ENCODE measurements at places on chromosomes 3 and 15.

DNA sequence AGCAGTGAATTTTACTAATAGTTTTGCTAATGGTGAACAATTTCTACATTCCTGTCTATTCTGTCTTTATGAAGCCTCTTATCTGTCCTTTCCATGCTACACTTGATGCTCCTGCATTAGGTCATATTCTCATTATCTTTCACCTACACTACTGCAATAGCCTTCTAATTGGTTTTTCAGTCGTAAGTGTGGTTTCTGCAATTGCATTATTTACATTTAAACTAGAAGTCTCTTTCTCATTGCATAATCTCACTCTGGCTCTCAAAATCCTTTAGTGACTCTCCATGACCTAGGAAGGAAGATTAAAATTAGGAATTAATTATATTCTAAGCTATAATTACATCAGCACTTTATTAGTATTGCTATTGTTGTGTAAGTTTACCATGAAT is 686.5 kb downstream of the IGSF11 start:
- no peak for DNase-seq

DNA sequence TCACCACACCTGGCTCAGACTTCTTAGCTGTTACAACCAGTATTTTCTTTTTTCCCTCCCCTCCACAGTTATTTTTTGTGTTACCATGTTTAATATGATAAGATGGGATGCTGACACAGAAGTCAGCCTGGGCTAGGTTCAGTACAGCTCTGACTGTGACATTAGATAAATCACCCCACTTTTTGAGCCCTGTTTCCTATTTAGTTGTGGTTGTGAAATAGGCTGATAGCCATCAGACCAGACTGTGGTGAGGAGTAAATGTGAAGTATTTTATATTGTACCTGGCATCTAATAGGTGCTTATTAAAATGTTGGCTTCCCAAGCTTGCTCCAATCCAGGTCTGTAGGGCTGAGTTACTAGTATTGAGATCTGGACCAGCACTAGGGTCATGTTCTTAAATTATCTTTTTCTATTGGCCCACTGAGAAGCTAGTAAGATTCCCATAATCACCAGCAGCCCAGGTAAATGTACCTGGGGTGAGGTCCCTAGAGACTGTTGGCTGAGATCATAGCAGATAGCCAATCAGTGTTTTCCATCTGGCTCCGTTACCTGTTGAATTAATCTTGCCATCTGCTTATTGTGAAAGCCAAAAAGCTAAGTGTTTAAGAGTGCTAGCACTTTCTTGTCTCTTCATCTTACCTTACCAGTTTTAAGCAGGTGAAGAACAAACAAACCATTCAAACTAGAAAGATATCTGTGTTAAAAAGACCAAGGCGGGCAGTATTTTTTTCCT is 61.0 kb downstream of the CCK start:
- no peak for DNase-seq

- DNase-seq = no peak
These were observed 85.3 kb downstream of the C3orf38 start for GRCh38 chr3:88235102-88235501.

- DNase-seq = no peak
These were observed 369.5 kb upstream of the THBS1 start for GRCh38 chr15:39211108-39211979.

- DNase-seq = no peak
These were observed 36.8 kb downstream of the NBEAL2 start for GRCh38 chr3:47016086-47016933.

DNA sequence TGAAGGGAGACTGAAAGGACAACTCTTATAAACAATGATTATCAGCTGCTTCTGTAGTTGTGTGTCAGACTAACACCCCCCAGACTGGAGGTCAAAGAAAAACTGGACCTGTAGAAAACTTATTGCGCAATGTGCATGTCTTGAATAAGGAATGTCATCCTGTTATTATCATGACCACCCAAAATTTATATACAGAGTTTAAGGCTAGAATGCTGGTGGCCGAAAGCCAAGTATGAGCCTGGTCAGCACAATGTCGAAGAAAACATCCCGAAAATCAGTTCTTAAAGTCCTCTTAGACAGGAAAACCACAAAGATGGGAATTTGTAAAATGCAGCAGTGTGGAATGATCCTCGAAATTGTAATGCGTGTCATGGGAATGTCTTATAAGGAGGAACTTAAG is 29.3 kb downstream of the RFTN1 start:
- no peak for DNase-seq

GRCh38 chr15:41263891-41264351 is 32.9 kb downstream of the CHP1 start:
- no peak for DNase-seq

DNA sequence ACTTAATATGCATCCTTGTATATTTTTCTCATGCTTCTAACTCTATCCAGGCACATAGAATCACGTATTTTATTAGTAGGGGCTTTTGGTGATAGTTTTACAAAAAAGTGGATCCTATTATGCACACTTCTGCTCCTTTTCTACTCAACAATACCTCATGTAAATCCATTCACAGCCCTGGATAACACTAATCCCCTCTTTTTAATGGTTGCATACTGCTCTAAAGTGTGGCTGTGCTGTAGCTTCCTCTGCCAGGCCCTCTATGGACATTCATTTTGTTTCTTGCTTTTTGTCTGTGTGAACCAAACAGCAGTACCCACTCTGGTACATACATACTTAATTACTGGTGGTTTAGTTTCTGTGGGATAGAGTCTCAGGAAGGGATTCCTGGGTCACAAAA is 51.3 kb upstream of the SCAANT1 start:
- DNase-seq = no peak

DNA sequence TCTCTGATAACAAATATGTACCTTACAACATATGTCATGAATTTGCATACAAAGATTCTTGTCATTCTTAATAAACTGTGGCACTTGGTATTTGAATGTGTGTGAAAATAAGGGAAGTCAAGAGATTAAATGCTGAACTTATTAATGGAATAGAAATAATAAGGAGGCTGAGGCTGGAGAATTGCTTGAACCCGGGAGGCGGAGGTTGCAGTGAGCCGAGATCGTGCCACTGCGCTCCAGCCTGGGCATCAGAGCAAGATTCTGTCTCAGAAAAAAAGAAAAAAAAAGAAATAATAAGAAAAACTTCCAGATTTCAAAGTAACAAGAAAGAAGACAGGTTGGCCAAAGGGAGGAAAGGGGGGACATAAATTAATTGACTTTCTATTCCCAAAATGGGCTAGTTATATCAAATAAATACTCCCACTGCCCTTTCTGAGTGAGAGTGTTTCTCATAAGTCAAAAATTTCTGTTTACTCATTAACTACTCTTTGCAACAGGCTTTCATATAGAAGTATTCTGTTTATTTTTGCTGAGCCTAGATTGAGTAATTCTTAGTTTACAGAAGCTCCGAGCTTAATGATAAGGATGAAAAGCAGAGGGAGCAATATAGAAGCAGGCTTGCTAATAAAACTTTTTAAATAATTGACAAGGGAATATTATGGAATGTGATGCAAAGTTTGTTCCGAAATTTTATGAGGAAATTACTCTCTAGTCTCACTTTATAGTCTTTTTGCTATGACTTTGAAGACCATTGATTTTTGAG is 25.6 kb downstream of the KNG1 start:
- no peak for DNase-seq

GRCh38 chr3:194286375-194287146 is 64.6 kb downstream of the CPN2 start:
- no peak for DNase-seq

DNA sequence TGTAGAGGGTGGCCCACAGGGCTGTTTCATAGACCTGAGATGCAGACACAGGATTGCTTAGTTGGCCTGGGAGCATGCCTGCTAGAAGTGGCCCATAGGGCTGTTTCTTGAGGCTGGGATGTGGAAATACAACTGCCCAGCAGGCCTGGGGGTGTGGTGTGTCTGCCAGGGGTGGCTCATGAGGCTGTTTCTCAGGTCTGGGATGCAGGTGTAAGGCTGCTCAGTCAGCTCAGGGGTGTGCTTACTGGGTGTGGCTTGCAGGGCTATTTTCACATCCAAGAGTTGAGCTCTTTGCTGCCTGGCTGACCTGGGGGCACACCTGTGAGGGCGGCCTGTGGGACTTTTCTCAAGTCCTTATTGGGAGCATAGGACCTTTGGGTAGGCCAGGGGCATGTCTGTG is 131.3 kb downstream of the DOCK3 start:
- DNase-seq = no peak

DNA sequence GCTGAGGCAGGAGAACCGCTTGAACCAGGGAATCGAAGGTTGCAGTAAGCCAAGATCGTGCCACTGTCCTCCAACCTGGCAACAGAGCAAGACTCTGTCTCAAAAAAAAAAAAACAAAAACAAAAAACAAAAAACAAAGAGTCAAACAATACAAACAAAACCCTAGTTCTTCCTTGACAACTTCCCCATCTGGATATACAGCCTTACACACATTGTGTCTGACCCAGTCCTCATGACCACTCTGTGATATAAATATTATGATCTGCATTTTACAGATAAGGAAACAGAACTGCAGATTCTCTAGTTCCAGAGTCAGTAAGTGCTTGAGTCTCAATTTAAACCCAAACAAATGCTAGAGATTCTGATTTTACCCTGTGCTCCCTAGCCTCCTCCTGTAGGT is 4.8 kb upstream of the ESYT3 start:
- DNase-seq = no peak

DNA sequence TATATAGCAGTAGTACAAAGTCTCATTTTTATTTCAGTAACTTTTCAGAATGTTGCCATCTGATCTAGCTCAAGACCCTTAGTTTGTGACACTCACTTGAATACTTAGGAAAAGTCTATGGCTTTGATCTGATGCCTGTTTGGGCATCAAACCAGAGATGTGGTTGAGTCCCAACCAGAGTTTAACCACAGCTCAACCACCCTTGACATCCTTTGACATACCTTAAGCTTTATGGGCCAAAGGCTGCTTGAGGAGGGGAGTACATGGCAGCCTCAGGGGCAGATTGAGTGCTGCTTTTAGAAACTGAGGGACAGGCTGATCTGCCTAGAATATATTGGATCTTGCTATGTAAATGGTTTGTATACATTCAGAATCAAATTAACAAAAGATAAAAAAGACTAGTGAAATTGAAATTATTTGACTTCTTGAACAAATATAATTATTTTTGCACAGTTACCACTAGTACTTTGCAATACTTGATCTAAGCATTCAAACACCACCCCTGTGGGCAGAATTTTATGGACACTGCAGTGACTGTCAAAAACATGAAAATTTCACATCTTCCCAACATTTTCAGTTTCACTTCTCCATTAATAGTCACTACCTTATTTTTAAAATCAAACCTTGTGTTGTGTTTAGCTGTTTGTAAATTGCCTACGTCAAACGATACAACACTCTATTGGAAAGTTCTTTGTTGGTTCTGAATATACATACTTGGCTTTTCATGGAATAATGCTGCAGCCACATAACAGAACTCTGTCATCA is 199.8 kb downstream of the UBE2E2 start:
- DNase-seq = no peak

DNA sequence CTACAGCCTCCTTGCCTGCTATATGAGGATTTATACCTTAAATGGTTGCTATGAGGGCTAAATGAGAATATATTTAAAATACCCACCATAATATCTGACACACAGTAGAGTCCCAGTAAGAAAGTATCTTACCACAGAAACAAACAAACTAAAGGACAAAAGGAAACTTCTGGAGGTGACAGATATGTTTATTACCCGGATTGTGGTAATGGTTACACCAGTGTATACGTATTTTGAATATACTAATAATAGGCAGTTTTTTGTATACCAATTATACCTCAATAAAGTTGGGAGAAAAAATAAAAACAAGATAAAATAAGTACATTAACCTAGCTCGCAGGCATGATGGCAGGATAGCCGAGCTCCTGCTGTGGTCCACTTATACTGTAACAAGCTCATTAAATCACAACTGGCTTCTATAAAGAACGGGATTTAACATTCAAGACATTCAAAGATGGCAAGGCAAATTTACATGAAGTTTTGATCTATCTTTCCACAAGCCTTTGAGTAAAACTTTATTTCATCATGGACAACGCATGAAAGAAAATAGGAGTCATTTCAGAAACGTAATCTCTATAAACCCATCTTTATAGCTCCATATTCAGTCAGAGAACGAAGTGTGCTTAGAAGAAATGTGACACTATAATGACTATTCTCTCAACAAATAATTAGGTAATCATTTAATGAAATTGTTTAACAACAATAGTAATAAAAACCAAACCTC is 1.5 kb downstream of the RPN1 start:
- no peak for DNase-seq

DNA sequence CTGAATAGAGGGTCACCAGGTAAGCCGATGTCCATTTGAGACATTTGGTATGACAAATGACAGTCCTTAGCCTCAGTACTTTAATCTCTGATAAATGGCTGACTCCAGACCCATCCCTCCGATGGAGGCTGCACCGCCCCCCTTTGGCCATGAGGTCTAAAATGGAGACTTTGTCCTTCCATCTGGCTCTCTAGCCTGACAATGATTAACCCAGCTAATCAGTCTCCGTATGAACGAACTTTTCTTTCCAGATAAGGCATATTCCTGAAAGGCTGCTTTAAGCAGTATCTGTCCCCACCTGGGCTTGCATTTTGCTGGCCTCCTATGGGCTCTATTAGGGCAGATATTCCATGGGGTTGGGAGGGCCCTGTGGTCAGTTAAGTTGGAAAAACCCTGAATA is 10.8 kb upstream of the MYZAP start:
- no peak for DNase-seq

GRCh38 chr15:29676961-29677402 is 145.3 kb downstream of the TJP1 start:
- DNase-seq = no peak

DNA sequence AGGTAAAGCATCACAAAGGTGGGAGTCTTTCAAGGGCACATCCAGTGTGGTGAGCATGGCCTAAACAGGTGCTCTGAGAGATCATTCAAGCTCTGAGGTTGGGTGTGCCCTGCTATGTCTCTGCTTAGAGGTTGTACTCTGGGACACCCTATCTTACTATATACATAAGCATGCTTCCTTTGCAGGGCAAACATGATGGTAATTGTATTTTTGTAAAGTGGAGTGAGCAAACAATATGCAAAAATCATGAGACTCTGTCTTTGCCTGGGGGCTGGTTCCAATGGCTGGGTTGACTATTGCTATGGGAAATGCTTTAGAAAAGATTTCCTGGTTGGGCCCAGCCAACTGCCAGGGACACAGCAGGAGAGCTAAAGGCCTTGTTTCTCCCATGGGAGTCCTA is 315.1 kb upstream of the TLE3 start:
- no peak for DNase-seq

DNA sequence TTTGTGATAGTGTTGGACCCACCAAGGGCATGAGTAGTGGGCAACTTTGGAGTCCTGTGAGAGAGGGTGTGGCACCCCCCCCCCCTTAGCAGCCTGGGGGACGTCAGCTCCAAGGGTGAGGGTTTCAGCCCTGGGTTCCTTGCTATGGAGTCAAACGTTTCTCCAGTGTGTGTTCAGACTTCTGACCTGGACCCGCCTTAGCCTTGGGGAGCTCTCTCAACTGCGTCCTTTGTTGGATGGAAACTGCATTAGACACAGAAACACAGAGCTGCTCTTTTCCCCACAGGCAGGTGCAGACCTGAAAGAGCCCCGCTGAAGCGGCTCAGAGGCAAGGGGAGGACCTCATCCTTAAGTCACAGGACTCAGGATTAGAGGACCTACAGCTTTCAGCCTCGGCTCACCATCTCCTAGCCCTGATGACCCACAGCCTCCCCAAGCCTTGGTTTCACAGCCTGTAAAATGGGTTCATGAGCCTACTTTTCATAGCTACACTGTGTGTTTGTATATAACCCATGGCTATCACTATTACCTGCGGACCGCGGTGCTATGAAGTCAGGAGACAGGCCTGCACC is 19.9 kb downstream of the ZNF710 start:
- no peak for DNase-seq
